ENCODE measurements at places on chromosomes 16 and 17.

DNA sequence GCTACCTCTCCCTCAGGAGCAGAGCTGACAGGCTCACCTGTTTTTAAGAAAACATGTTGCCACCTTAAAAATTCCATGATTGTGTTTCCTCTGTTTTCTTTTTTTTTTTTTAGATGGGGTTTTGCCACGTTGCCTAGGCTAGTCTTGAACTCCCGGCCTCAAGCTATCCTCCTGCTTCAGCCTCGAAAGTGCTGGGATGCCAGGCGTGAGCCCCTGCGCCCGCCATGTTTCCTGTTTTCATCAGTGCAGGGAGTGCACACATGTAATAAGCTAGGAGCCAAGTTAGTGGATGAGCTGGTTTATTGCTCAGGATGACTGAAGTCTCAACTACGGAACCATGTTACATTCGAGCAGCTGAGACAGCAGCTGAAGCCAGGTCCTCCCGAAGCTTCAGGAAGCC is 13.6 kb downstream of the MRM3 start:
- no peak for DNase-seq

DNA sequence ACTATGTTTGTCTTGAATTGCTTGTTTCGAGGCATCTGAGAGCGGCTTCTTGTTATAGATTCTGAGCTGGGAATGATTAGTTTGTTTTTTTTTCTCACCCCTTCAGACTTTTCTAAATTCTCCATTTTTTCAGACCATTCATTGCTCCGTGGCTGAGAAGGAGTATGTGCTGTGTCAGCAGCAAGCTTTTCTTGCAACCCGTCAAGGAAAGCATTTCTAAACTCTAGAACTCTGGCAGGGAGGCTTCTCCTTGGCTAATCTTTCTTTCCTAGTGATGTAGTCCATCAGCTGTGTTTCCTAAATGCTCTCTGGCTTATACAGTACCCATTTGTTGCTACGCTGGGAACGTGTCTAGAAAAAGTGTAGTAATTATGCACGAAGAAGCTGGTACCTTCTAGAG is 133.5 kb downstream of the FTO start:
- DNase-seq: no peak

DNA sequence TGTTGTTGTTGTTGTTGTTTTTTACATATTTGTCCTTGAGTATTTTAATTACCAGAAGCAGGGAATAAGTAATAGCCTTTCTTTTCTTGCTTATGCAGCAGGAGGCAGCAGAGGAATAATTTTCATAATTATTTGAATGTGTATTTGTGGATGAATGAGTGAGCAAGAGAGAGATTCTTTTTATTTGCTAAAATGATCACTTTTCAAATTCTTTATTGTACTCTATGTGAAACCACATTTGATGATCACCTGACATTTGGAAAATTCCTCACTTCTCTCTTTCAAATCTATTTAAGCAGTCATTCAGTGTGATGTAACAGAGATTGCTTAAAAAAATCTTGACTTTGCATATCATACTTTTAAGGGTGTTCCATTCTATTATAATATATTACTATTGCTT is 223.6 kb downstream of the BCAS3 start:
- DNase-seq: no peak

DNA sequence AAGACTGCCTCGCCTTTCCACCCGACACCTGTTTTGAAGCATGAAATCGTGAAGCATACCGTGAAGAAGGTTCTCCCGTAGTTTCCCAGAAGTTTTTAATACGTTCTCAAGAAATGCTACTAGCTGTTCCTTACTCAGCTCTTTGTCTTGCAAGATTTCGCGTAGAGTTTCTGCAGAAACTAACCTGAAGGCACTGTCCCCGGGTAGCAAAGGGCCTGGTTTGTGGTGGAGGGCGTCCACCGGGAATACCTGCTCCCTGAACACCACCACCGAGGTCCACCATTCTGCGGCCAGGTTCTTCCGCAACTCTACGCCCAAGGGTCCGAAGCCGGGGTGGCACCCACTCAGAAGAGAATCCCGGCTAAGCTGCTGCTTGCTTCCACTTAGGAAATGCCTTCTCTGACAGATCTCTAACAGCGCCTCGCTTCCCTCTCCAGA is 487 bp downstream of the POLG2 start:
- DNase-seq: no peak

- DNase-seq: no peak
These were observed 401 bp downstream of the NXN start for GRCh38 chr17:979212-979538.

- DNase-seq: no peak
These were observed 28.7 kb downstream of the CCR7 start for GRCh38 chr17:40536295-40537171.

- DNase-seq: no peak
These were observed 14.3 kb upstream of the ATF7IP2 start for GRCh38 chr16:10371592-10371991.

GRCh38 chr17:16950488-16950887 is 21.4 kb downstream of the TNFRSF13B start:
- DNase-seq: no peak

DNA sequence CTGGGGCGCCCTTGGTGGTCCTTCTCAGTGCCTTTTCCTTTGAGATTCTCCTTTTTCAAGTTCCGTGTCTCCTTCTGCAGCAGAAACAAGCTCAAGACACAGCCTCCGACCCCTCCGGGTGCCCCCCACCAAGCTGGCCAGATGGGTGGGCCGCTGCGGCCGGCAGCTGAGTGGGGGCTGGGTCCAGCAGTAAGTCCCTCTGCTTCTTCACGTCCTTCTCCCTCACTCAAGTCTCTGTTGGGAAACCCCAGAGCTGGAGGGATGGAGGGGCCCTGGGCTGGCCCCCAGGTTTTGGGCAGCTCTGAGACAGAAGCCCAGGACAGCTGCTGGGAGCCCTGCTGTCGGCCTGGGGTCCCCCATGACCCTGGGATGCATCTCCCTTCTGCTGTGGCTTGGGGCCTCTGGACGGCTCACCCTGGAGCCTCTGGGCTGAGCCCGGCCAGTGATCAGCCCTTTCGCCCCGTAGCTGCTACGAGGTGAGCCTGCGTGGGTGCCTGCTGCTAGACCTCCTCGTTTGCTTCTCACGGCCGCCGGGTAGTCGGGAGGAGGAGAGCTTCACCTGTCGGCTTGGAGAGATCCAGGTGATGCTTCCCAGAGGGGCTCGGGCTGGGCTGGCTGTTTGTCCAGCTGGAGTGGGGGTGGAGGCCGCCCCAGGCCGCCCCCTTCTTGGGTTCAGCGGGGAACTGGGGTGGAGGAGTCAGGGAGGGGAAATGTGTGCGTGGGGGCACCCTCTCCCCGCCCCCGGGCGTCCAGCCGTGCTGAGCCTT is 10.7 kb downstream of the ENGASE start:
- DNase-seq: no peak

- no peak for DNase-seq
These were observed 15.0 kb upstream of the KREMEN2 start for GRCh38 chr16:2948807-2949704.

- DNase-seq: no peak
These were observed 17.3 kb downstream of the ATP6V0D1 start for GRCh38 chr16:67463691-67464090.

GRCh38 chr17:80605326-80606066 is 60.9 kb downstream of the RPTOR start:
- peak; percentile 75 for DNase-seq

- no peak for DNase-seq
These were observed 1.4 kb upstream of the SLC5A11 start for GRCh38 chr16:24844101-24845030.

- DNase-seq: no peak
These were observed 94.7 kb downstream of the NOG start for GRCh38 chr17:56688151-56688550.

DNA sequence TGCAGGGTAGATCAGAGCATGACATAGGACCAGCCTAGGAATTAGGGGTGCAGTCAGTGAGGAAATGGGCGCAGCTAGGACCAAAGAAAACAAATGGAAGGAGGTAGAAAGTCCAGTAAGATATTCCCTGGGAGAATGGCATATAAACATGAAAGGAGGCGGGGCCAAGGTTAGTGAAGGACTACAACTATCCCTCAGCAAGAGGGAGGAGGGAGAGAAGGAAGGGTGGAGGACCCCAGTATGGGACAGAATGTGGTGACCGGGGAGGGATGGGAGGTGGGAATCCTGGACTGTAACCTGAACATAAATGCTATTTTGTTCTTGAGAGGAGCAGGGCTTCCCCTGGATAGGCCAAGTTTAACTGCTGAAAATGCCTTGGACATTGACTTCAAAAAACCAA is 22.8 kb downstream of the ITGB3 start:
- no peak for DNase-seq

DNA sequence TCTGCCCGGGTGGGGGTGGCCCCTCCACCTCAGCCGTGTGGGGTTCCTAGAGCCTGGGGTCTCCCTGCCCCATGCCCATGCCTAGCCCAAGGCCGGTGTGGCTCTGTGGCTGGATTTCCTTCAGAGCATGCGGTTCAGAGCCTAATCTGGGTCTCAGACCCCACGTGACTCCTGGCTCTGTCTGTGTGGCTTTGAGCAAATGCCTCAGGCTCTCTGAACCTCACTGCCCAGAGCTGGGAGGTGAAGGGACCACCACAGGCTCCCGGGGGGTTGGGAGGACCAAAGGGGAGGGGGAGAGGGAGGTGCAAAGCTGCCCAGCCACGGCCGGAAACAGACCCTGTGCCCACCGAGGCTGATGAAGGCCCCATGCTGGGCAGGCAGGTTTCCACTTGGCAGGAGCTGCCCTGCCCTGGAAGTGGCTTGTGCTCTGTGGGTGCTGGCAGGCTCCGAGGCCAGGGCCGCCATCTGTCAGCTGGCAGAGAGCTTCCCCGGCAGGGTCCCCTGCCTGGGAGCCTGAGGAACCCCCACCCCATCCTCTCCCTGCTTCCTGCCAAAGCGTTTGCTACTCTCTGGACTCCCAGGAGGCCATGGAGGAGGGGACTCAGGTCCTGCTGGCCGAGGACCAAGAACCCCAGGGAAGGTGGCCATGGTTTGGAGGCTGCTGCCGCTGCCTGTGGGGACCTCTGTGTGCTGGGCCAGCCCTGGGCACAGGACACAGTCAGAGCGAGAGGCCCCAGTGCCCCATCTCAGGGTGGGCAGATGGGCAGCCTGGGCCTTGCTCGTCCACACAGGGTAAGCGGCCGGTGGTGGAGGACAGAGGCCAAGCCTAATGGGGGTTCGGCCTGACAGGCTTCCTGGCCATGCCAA is 4.0 kb downstream of the CDH15 start:
- no peak for DNase-seq

- no peak for DNase-seq
These were observed 19.3 kb downstream of the RFFL start for GRCh38 chr17:35044181-35044580.

DNA sequence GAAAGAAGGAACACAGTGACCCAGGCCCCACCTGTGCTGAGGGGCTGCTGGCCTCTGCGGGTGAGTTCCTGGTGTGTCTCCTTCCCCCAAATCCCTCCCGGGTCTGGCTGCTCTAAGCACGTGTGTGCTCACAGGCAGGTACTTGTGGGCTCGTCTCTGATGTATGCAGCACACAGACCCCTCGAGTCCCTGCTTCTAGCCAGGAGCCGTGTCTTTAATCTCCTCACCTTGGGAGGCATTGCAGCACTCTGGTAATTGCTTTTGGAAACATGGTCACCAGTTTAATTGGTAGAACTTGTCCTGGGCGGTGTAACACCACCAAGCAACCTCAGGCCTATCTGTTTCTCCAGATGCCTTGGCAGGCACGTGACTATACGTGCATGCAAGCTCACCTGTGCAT is 8.8 kb upstream of the RPL38 start:
- no peak for DNase-seq

DNA sequence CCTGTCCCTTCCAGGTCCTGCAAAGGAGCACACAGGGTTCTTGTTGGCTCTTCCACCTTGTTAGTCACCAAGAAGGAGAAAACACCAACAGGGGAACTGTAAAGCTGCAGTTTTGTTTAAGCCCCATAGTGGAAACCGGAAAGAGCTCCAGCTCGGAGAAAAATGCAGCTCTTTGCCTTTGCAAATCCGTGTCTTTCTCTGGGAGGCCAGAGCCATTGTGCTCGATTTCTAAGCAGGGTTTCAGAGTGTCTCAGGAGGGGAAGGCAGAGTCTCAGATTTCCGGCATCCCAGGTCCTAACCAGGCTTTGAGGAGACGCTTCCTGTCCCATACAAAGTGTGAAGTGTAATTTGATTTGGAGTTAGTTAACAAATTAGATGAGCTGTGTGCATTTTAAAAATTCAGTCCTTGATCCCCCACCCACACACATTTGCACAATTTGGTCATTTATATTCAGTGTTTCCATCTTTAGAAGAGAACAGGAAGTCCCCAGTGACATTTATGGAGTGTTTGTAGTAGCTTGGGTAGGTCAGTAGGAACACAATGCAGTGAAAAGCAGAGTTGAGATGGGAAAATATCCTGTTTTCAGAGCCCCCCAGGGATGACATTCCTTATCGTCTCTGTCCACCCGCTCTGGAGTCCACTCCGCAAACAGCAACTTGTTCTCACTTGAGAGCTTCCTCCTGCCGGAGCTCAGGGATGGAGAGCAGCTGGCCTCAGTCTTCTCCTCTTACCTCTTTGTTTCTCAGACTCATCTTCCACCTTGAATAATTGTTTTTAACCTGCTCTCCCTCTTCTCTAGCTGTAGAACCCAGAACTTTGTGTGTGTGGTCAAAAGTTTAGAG is 331.9 kb downstream of the SEC14L1 start:
- peak; percentile 54 for DNase-seq

- no peak for DNase-seq
These were observed 39.8 kb upstream of the KDM6B start for GRCh38 chr17:7794075-7794663.

DNA sequence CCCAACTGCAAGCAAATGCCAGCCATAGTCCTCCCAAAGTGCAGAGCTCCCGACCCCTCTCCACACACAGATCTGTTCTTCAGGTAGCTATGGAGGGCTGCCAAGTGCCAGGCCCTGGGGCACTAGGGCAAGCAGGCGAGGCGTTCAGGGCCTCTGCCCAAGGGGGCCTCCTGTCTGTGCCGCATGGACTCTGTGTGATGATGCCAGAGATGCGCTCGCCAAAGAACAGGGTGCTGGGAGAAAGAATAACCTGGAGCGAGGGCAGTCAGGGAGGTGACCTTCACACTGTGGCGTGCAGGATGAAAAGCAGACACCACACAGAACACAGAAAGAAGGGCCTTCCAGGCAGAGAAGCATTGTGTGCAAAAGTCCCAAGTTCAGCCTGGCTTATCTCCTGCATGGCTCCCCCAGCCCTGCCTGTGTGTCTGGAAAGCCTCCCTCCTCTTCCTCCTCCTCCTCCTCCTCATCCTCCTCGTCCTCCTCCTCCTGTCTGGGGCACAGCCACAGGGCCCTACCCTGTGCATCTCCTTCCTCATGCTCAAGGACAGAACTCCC is 44.2 kb downstream of the PEMT start:
- no peak for DNase-seq

GRCh38 chr17:48037838-48038323 is 284 bp upstream of the COPZ2 start:
- DNase-seq: no peak

Data from NAMALWA (cell line).